ENCODE measurements at places on chromosomes 16 and 17.
A peak's percentile ranks its signal among the peaks of the same experiment; 100 is the strongest.

- no peak for DNase-seq
Measured at GRCh38 chr16:30875871-30876801, 17.7 kb downstream of the BCL7C start.

- no peak for DNase-seq
Measured at GRCh38 chr16:50193594-50193993, 40.5 kb downstream of the TENT4B start.

GRCh38 chr17:78479369-78479768 lies 97.8 kb downstream of the DNAH17 start:
- no peak for DNase-seq

DNA sequence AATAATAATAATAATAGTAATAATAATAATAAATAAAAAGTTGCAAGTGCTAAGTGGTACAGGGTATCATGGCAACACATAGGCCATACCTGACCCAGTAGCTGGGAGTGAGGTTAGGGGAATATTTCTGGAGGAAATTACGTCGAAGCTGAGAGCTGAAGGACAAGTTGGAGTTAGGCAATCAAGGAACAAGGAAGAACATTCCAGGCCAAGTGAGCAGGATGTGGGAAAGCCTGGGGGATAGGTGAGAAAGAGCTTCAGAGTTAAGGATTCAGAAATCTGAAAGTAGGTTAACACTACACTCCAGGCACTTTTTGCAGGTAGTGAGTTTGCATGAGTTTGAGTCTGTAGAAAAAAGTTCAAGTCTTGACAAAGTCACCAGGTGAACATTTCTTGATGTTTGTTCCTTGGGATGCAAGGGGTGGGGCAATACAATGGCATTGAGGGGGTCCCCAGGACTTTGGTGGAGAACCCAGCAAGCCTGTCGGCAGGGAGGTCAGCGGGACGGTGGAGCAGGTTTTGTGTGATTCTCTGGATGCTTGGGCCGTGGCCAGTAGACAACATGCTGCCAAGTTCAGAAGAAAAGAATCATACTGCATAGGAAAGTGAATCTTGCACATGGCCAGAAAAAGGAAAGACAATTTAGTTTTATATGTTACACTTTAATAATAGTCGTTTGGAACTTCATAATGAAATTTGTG lies 27.7 kb upstream of the MPHOSPH6 start:
- DNase-seq: no peak

DNA sequence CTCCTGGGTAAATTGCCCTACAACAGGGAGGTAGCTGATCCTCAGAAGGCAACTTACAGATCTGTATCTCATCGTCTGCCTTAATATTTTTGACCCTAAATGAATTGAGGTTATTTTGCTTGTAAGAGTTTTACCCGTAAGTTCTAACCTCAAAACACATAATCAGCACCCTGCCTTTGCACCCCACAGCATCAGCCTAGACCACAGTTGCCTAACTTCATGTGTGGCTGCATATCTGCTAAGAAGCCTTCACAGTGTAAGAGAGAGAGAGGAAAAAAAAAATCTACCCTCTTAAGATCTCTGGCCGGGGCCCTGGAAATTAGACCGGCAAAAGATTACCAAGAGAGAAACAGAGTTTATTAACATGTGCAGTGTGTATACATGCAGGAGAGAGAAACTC lies 76.9 kb downstream of the ARHGAP44 start:
- no peak for DNase-seq

DNA sequence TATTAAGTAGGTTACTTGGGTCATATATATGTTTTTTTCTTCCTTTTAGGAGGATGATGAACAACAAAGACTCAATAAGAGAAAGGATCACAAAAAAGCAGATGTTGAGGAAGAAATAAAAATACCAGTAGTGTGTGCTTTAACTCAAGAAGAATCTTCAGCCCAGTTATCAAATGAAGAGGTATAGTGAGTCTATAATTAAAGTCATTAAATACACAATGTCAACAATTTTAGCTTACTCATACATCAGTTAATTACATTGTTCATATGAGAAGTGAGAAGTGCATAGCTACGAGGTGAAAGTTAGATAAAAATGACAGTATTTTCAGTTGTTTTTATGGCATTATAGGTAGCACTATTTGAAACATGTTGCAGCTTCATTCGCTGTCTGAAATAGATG lies 65.2 kb downstream of the NUP88 start:
- DNase-seq: no peak

- no peak for DNase-seq
Measured at GRCh38 chr17:57783338-57783742, 38.2 kb upstream of the CCDC182 start.

DNA sequence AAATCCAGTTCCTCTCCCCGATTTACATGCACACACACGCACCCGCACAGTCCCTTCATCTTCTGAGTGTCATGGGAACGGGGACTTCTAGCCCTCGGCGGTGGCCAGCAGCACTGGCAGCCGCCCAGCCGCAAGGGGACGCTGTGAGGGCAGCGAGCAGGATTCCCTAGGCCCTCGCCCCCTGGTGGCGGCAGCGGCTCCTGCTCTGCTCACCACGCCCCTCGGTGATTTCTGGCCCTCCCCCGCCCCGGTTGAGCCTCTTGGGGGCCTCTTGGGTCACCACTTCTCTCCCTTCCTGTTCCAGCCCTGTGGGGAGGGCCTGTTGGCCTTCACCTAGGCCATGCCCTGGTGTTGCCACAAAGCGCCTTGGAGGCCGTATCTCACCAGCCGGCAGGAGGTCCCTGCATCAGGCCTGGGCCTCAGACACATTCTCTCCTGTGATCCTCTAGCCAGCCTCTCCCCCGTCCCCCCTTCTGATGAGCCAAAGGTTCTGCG lies 75.2 kb upstream of the KSR1 start:
- DNase-seq: no peak

DNA sequence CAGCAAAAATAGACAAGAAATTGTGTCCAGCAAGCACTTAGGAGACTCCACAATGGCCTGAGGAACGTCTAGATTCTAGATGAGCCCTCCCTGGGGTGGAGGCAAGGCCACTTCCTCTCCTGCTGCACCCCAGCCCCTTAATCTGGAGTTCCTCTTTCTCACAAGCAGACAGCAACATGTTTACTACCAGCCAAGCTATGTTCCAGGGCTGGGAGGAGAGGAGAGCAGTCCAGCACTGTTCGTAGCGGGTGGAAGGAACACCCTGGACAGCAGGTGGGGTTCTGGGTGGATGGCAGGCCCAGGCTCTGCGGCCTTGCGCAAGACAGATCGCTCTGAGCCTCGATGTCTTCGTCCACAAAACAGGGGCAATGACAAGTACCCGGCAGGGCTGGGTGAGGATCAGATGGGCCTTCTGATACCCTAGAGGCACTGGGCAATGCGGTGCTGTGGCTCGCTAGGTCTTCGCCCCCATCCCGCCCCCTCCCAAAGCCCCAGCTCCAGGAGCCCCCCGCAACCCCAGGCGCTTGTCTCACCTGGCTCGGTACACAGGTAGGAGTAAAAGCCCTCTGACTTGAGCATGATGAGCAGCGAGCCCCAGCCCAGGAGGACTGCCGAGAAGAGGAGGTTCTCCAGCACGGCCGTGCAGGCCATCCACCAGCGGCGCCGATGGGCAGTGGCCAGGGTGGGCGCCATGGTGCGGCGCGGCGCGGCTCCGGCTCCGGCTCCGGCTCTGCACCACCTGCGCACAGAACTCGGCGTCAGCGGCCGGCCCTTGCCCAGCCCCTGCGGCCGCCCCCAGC lies 1.3 kb downstream of the SLC43A2 start:
- DNase-seq: peak; percentile 76

DNA sequence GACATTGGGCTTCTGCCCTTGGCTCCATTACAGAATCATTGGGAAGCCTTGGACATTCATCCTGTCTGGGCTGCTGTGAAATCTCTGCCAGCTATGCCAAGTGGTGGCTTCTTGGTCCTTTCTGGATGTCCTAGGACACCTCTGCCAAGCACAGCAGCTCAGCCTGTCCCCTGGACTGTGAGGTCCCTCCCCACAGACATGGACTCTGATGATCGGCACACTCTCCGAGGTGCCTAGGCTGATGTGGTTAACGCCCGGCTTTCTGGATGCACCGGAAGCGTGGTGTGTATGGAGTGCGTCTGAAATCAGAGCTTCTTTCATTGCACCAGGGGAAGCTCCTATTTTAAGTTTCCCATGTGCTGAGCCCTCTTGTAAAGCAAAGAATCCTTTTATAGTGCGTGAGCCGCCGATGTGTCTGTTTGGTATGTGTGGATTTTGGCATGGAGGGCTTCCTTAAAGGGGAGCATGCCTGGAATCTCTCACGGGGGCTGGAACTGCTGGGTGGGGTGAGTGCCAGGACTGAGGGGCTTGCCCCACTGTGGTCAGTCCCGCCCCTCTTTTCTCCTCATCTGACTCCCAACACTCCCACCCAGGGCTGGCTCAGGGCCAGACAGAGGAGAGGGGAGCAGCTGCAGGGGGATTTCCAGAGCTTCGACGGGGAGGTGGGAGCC lies 7.0 kb upstream of the ARHGAP23 start:
- DNase-seq: no peak

- no peak for DNase-seq
Measured at GRCh38 chr16:58732545-58733247, 1.4 kb downstream of the GOT2 start.

DNA sequence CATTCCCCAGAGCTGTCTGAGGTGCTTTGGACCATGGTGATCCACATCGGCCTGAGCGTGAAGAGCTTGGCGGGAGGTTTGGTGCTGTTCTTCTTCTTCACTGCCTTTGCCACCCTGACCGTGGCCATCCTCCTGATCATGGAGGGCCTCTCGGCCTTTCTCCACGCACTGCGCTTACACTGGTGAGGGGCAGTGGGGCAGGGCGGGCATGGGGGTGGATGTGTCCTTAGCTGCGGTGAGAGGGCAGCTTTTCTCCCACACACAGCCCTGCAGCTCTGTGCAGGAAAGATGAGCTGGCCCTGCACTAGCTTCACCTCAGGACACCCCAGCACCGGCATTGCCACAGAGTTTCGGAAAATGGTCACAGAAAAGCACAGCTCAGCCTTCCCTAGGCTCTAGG lies 21.8 kb upstream of the NAGLU start:
- peak; percentile 70 for DNase-seq

GRCh38 chr16:16169615-16170014 lies 53.7 kb downstream of the ABCC6 start:
- no peak for DNase-seq

- DNase-seq: no peak
Measured at GRCh38 chr17:38338053-38338452, 5.7 kb downstream of the GPR179 start.

GRCh38 chr16:66266436-66267291 lies 99.8 kb upstream of the CDH5 start:
- peak; percentile 75 for DNase-seq

DNA sequence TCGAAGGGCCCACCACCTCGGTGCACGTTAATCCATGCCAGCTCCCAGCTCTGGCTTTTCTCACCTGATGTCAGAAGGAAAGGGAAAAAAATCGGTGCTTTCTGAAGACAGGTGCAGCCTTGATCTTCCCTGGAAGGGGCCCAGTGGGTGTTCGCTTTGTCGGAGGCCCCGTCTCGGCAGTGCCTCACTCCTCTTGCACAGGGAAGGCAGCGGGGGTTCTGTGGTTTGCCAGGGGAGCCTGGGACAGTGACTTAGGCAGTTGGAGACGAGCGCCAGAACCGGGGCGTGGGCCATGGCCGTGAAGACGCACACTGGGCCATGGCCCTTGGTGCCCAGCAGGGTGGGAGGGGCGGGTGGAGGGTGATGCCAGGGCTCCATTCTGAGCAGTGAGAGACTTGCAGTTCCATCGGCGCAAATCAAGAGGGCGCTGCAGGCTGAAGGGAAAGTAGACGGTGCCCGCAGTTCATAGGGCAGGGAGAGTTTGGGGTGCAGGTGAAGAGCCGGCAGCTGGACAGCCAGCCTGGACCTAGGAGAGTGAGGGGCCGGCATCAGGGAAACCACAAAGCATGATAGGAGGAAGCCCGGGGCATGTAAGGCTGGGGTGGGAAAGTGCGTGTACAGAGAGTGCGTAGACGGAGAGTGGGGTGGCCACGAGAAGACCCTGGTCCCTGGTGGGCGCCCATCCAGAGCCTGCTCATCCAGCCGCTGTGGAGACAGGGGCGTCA lies 101.3 kb upstream of the CHMP6 start:
- DNase-seq: no peak

DNA sequence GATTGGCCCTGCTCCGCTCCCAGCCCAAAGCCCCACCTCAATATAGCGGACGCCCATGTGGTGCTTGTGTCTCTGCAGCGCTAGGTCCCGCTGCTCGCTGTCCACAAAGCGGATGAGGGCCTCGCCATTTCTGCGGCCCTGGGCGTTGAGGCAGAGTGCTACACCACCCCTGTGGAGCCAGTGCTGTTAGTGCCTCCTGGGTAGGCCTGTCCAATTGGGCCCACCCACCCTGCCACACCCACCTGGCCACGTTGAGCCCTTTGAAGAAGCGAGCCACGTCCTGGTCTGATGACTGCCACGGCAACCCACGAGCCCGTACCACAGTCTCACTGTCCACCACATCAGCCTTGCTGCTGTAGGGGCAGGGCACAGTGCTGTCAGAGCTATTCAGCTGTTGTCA lies 3.6 kb downstream of the ESRP2 start:
- DNase-seq: no peak

- DNase-seq: no peak
Measured at GRCh38 chr17:68334393-68334792, 43.1 kb downstream of the ARSG start.

GRCh38 chr16:2250652-2251295 lies 613 bp downstream of the ECI1 start:
- DNase-seq: no peak

DNA sequence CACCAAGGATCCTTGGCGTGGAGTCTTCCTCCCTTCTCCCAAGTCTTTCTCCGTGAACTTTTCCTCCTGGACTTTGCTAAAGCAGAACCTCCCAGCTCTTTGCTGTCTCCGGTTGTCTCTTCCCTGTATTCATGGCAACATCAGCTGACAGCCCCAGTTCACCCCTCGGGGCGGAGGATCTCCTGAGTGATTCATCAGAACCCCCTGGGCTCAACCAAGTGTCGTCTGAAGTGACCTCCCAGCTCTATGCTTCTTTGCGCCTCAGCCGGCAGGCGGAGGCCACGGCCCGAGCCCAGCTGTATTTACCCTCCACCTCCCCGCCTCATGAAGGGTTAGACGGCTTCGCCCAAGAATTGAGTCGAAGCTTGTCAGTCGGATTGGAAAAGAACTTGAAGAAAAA lies 943 bp downstream of the CNTROB start:
- peak; percentile 81 for DNase-seq

- no peak for DNase-seq
Measured at GRCh38 chr16:4945560-4946502, 8.9 kb upstream of the PPL start.

DNA sequence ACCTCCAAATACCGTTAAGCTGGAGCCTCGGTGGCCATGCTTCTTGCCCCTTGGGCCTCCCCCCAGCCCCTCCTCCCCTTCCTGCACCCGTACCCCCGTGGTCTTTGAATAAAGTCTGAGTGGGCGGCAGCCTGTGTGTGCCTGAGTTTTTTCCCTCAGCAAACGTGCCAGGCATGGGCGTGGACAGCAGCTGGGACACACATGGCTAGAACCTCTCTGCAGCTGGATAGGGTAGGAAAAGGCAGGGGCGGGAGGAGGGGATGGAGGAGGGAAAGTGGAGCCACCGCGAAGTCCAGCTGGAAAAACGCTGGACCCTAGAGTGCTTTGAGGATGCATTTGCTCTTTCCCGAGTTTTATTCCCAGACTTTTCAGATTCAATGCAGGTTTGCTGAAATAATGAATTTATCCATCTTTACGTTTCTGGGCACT lies 928 bp downstream of the HBA1 start:
- DNase-seq: no peak

GRCh38 chr17:72299100-72299499 lies 178.3 kb downstream of the SOX9 start:
- no peak for DNase-seq
